Progenitor cell of endocrine pancreas (in vitro differentiated cells): ENCODE measurements at places on chromosomes 7 and 10.

GRCh38 chr7:108686494-108686893, 116.8 kb downstream of the DNAJB9 start:
- no peaks in the 10 kb centered on the region for H3K27me3 ChIP-seq
- peaks cover 3% of the 10 kb centered on the region for H3K4me1 ChIP-seq
- no peak overlapping the region for H3K4me3 ChIP-seq
- no peak for DNase-seq
- no peak overlapping the region for H3K27ac ChIP-seq
- no peaks in the 10 kb centered on the region for H3K36me3 ChIP-seq

GRCh38 chr7:67984326-67984725, 987.7 kb downstream of the TYW1 start:
- H3K27me3 ChIP-seq: no peaks in the 10 kb centered on the region
- no peak for DNase-seq
- H3K4me1 ChIP-seq: peaks cover 4% of the 10 kb centered on the region
- no peaks in the 10 kb centered on the region for H3K36me3 ChIP-seq
- H3K27ac ChIP-seq: no peak overlapping the region

- no peak for DNase-seq
- no peaks in the 10 kb centered on the region for H3K27me3 ChIP-seq
- H3K4me1 ChIP-seq: no peaks in the 10 kb centered on the region
- no peaks in the 10 kb centered on the region for H3K36me3 ChIP-seq
Observed at GRCh38 chr10:90806677-90807076, 51.2 kb downstream of the HTR7 start.

DNA sequence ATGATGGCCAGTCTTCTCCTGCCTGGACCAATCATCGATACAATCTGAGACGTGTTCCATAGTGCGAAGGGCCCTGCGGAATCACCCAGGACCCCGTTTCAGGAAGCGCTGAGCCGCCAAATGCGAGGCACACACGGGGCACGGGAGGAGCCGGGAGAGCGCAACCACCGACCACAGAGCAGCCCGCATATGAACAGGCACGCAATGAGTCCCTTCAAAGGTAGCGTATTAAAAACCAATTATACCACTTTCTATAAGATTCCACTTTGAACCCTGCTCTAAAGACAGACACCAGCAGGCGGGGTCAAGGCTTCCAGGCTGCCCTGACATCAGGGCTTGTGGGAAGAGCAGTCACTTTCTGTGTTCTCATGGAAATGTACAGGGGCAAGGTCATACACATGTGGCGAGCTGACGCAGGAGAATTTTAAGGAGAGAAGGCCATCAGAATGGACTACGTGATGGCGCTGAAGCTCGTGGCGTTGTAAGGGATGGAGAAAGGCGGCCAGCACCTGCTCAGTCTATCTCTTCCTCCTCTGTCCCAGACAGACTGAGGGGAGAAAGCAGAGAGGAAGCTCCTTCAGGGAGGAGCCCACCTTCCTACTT, 46.2 kb downstream of the AMZ1 start:
- H3K27ac ChIP-seq: no peak overlapping the region
- no peak overlapping the region for H3K4me3 ChIP-seq
- H3K36me3 ChIP-seq: peaks cover 24% of the 10 kb centered on the region
- H3K27me3 ChIP-seq: no peaks in the 10 kb centered on the region

GRCh38 chr10:117007080-117007479, 2.1 kb upstream of the SHTN1 start:
- H3K36me3 ChIP-seq: peaks cover 1% of the 10 kb centered on the region
- no peaks in the 10 kb centered on the region for H3K27me3 ChIP-seq
- H3K4me1 ChIP-seq: peaks cover 13% of the 10 kb centered on the region

GRCh38 chr7:42603496-42603895, 308.4 kb downstream of the C7orf25 start:
- no peaks in the 10 kb centered on the region for H3K27me3 ChIP-seq
- no peaks in the 10 kb centered on the region for H3K36me3 ChIP-seq
- DNase-seq: no peak
- H3K27ac ChIP-seq: no peak overlapping the region
- H3K4me3 ChIP-seq: no peak overlapping the region
- H3K4me1 ChIP-seq: peaks cover 6% of the 10 kb centered on the region

GRCh38 chr10:14879124-14879927, 660 bp downstream of the SUV39H2 start:
- peak overlapping the region; percentile 94 for H3K4me3 ChIP-seq
- H3K4me1 ChIP-seq: peaks cover 19% of the 10 kb centered on the region
- peaks cover 4% of the 10 kb centered on the region for H3K36me3 ChIP-seq
- peak overlapping the region; percentile 99 for H3K27ac ChIP-seq
- DNase-seq: no peak
- no peaks in the 10 kb centered on the region for H3K27me3 ChIP-seq

DNA sequence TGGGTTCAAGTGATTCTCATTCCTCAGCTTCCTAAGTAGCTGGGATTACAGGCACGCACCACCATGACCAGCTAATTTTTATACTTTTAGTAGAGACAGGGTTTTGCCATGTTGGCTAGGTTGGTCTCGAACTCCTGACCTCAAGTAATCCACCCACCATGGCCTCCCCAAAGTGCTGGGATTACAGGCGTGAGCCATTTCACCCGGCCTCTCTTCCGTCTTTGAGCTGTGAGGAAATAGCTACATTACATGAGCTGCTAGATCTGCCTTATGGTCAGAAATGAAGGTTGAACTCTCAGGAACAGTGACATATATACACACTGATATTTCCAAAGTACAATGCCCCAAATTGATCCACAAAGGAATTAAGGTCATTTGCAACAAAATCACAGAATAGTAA, 2.4 kb downstream of the BLVRA start:
- no peak overlapping the region for H3K4me3 ChIP-seq
- no peaks in the 10 kb centered on the region for H3K36me3 ChIP-seq
- no peak overlapping the region for H3K27ac ChIP-seq

GRCh38 chr10:58412502-58412961, 27.3 kb downstream of the TFAM start:
- H3K36me3 ChIP-seq: no peaks in the 10 kb centered on the region
- H3K4me1 ChIP-seq: no peaks in the 10 kb centered on the region
- peaks cover 2% of the 10 kb centered on the region for H3K27me3 ChIP-seq
- H3K4me3 ChIP-seq: no peak overlapping the region
- no peak for DNase-seq

- no peak for DNase-seq
- H3K36me3 ChIP-seq: no peaks in the 10 kb centered on the region
Observed at GRCh38 chr7:111660478-111660877, 98.2 kb upstream of the IMMP2L start.

DNA sequence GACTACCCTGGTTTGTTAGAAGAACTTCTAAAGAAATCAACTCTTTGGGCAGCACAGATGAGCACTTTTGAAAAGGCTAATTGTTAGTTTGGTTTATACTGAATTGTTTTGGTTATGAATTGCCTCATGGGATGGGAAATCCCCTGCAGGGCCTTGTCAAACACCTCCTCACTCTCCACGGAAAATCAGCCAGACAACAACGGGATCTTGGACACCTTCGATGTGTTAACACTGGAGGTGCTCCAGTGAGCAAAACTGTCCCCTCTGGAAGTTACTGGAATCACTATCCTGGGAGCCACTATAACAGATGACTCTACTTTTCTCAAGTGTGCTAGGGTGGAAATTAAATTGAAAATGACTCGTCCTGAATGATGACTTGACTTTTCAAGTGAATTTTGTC, 38.7 kb downstream of the CDK6 start:
- no peak for DNase-seq
- H3K36me3 ChIP-seq: no peaks in the 10 kb centered on the region
- no peak overlapping the region for H3K4me3 ChIP-seq

DNA sequence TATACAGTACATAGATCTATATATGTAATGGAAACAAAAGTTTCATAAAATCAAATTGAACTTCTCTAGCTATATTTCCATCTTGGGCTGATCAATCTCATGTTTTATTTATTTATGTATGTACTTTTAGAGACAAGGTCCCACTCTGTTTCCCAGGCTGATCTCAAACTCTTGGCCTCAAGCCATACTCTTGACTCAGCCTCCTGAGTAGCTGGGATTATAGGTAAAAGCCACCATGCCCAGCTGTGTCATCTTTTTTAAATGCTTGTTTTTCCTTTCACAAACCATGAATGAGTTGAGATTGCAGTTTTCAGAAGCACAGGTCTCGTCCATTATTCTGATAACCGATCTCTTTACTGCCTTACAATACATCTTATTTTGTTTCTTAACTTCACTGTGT, 400.9 kb downstream of the KCNMA1 start:
- DNase-seq: no peak
- peaks cover 7% of the 10 kb centered on the region for H3K27me3 ChIP-seq
- H3K36me3 ChIP-seq: no peaks in the 10 kb centered on the region
- no peak overlapping the region for H3K4me3 ChIP-seq
- H3K27ac ChIP-seq: no peak overlapping the region

DNA sequence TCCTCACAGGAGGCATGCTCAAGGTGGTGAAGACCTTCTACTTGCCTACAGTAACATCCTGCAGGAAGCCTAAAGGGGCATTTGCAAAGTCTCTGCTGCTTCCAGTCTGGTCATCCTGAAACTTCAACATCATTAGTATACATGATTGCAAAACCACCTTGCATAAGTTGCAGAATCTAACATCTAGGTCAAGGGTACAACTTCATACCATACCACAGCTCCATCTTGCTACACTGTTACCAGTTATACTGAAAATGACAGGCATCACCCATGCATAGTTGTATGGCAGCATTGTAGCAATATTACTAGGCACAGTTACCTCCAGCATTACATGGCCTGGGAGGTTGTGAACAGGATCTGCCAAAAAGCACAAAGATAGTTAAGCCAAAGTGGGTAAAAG, 13.7 kb upstream of the MACROH2A2 start:
- no peaks in the 10 kb centered on the region for H3K4me1 ChIP-seq
- peaks cover 6% of the 10 kb centered on the region for H3K27me3 ChIP-seq
- H3K27ac ChIP-seq: no peak overlapping the region
- no peak for DNase-seq
- H3K4me3 ChIP-seq: no peak overlapping the region
- H3K36me3 ChIP-seq: peaks cover 3% of the 10 kb centered on the region

DNA sequence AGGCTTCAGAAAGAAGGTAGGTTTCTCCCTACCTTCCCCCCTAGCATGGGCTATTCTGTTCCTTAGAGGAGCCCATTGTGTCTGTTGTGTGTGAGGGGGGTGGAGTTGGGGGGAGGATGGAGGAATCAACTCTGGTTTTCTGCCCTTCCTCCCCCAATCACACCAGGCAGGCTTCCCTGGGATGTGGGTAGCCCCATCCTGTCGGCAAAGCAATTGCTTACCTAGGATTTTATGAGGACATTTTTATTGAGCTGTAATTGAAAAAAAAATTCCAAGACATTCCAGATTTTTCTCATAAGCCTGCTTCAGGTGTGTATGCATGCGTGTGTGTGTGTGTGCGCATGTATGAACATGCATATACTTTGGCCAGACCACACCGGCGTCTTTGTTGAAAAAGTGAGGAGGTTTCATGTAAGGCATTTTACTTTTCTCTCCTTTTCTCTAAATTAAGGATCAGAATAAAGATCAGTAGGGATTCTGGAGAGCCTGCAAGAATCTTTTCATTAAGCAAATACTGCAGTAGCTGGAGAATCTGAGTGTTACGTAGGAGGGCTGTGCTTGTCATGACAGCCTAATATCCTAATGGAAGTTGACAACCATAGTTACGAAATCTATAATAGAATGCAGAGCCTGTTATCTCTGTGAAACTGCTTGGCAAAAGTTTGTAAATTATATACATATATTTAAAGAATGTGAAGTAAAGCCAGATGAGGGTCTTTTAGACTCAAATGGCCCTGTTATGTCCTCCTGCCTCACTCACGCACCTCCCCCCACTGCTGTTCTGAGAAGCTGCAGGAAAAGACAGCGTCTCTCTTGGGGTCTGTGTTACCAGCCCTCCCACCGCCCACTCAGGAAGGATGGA, 27.3 kb upstream of the SAMD8 start:
- H3K36me3 ChIP-seq: no peaks in the 10 kb centered on the region
- H3K27me3 ChIP-seq: peaks cover 35% of the 10 kb centered on the region
- H3K4me1 ChIP-seq: peaks cover 10% of the 10 kb centered on the region
- DNase-seq: no peak
- no peak overlapping the region for H3K4me3 ChIP-seq
- no peak overlapping the region for H3K27ac ChIP-seq

DNA sequence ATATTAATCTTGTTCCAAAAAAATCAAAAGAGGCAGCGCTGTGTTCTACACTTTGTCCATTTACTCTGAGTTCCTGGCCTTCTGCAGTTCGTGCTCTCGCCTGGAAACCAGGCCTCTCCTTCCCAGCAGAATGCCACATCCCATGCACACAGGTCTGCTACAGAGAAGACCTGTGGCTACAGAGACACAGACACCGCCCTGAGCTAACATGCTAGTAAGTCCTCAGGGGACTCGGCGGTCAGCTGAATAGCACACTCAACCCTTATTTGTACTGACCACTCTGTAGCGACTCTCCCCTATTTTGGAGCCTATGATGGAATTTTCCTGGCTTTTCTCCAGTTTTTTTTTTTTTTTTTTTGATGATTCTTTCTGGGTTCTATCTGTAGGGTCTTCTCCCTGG, 12.8 kb downstream of the CREB3L2 start:
- DNase-seq: no peak
- H3K4me1 ChIP-seq: peaks cover 50% of the 10 kb centered on the region
- H3K27me3 ChIP-seq: no peaks in the 10 kb centered on the region
- no peaks in the 10 kb centered on the region for H3K36me3 ChIP-seq
- no peak overlapping the region for H3K27ac ChIP-seq

DNA sequence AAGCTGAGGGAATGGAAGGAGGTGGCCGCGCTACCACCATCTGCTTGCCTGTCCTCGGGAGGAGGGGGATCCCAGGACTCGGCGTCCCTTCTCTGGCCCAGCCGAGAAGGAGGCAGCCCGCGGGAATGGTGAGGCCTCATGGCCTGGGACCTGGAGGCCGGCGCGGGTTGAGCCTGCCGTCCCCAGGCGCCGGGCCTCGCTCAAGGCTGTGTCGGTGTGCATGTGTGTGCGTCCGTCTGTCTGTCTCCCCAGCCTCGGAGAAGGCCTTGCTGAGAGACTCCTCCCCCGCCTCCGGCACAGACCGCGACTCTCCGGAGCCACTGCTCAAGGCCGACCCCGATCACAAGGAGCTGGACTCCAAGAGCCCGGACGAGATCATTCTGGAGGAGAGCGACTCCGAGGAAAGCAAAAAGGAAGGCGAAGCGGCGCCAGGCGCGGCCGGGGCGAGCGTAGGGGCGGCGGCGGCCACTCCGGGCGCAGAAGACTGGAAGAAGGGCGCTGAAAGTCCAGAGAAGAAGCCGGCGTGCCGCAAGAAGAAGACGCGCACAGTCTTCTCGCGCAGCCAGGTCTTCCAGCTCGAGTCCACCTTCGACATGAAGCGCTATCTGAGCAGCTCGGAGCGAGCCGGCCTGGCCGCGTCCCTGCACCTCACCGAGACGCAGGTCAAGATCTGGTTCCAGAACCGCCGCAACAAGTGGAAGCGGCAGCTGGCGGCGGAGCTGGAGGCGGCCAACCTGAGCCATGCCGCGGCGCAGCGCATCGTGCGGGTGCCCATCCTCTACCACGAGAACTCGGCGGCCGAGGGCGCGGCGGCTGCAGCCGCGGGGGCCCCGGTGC, 1.3 kb downstream of the HMX3 start:
- peak overlapping the region; percentile 32 for H3K4me3 ChIP-seq
- no peaks in the 10 kb centered on the region for H3K36me3 ChIP-seq
- no peak overlapping the region for H3K27ac ChIP-seq
- peaks cover 18% of the 10 kb centered on the region for H3K4me1 ChIP-seq
- DNase-seq: no peak
- H3K27me3 ChIP-seq: peaks cover 85% of the 10 kb centered on the region
